ENCODE measurements at places on chromosomes 7 and 10. TPM values are rescaled to one million over a fixed set of nuclear protein-coding genes. Genes with fewer than 3 reads are reported as not detected.

DNA sequence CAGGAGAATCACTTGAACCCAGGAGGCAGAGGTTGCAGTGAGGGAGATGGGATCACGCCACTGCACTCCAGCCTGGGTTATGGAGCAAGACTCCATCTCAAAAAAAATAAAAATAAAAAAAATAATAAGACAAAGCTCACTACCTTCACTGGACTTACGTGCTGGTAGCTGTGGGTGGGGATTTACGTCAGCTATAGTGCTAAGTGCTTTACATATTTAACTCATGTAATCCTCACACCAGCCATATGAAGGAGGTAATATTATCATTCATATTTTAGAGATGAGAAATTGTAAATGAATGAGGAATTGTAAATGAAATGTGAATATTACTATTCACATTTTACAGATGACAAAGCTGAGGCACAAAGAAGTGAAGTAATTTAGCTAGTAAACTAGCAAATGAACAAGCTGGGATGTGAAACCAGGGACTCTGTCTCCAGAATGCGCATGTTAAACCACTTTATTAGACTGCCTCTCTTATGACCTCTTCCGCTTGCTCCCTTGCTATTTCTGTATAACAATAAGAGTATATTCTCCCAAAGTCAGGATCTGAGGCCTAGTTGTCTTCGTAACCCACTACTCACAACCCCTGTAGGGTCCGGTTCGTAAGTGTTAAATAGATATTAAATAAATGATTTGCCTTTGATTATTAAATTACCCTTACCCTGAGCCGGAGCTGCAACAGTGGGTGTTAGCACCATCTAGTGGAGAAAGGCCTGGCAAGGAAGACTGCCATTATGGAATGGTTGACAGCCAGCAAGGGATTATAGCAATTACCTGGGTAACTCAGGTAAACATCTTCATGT, 70.2 kb downstream of the HTR7 start:
- peak; percentile 66 for DNase-seq

GRCh38 chr10:18340496-18341051, 200.3 kb downstream of the CACNB2 start:
- DNase-seq, result peak; percentile 33

- no peak for DNase-seq
Observed at GRCh38 chr7:51027935-51028830, 245.5 kb upstream of the GRB10 start.

DNA sequence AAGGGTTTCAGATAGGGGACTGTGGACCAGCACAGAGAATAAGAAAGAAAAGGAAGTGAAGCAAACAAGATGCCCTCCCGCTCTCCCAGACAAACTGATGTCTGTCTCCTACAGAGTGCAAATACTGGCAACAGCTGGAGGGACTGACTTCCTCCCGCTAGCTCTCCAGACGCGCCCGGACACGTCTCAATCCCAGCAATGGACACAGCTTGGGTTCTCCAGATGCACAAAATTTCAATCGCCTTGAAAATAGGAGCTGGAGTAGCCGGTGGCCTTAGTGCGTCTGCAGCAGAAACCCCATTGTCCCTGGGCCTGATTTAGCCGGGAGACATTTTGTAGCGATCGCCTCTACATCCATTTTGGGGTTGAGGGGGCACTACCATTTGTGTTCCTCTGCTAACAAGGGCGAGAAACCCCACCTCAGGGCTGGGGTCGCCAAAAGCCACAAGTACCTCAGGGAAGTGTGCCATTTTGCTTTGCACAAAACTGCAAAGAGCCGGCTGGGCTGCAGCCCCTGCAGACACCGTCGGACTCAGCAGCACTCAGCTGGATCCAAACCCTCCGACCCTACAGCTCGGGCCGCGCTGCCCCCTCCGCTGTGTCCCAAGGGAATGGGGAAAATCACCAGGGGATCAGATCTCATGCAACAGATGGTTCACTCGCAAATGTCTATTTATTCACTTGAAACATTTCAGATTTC, 5.9 kb downstream of the CPA2 start:
- DNase-seq, result no peak

- no peak for DNase-seq
Observed at GRCh38 chr10:99360934-99361333, 31.8 kb downstream of the CNNM1 start.

DNA sequence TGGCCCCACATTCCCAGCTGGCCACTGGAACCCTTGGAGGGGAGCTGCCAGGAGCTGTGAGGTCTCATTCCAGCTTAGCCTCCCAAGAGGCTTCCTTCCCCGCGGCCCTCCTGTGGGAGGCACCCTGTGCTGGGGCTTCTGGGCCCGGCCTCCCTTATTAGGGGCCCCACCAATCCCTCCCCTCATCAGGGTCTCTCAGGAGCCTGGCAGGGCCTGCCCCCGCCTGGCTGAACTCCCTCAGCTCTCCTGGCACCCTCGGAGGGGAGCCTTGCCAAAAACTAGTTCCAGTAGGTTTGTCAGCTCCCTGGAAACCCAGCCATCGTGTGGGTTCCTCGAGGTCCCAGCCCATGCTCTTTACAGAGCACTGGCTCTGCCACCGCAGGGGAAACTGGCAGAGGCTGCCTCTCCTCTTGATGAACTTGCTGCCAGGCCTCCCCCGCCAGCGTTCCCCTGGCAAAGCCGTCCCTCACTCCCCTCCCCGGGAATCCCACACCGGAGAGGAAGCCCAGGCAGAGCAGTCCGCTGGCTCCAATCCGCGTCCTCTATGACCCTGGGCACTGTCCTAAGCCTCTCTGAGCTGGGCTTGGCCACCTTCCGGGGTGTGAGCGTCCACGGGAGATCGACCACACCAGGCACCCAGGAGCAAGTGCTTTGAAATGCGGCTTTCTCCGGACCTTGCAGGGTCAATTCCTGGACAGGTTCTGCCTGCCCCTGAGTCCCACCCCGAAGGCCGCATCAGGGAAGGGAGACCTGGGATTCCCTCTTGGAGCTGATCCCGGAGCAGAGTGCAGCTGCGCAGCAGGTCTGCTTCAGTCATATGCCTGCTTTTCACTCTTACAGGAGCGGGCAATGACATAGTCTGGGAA, 139.8 kb downstream of the ARHGAP22 start:
- peak; percentile 55 for DNase-seq

DNA sequence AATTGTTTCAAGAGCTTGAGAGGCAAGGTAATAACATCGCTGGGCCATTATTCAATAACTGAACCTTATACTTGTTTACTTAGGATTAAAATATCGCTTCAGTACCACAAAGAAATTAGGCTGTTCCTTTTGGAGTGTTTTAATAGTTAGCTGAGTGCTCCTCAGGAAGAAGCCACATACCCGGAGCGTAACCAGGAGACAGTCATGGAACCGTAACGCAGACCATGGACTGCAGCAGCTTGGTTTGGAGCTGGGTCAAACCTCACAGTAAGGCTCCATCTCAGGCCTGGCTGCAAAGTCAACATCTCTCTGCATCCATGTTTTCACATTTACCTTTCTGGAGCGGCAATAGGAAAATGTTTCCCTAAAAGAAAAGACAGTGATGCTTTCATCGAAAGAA, 599.0 kb downstream of the TNS3 start:
- no peak for DNase-seq

GRCh38 chr7:52695973-52696595, 339.3 kb upstream of the POM121L12 start:
- no peak for DNase-seq

DNA sequence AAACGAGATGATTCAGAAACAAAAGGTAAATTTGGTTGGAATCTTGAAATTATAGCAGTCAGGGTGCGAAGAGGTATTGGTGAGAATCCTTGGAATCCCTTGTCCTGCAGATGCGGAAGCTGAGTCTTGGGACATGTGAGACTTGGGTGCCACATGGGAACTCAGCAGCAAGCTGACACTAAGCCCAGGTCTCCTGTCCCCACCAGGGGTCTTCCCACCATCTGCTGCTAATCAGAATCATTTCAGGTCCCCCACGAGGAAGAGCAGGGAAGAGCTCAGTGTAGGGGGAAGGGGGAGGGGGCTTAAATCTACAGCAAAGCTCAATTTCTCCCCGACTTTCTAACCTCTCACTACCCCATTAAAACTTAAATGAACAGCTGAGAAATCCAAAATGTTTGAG, 126.1 kb upstream of the BMPER start:
- DNase-seq, result no peak

- peak; percentile 87 for DNase-seq
Observed at GRCh38 chr10:75099952-75100763, 11.3 kb upstream of the SAMD8 start.

GRCh38 chr7:38656968-38657367, 25.8 kb upstream of the AMPH start:
- no peak for DNase-seq

GRCh38 chr10:74343804-74344203, 192.8 kb downstream of the ADK start:
- DNase-seq, result no peak

GRCh38 chr10:16995867-16996529, 133.6 kb downstream of the CUBN start:
- DNase-seq, result no peak

DNA sequence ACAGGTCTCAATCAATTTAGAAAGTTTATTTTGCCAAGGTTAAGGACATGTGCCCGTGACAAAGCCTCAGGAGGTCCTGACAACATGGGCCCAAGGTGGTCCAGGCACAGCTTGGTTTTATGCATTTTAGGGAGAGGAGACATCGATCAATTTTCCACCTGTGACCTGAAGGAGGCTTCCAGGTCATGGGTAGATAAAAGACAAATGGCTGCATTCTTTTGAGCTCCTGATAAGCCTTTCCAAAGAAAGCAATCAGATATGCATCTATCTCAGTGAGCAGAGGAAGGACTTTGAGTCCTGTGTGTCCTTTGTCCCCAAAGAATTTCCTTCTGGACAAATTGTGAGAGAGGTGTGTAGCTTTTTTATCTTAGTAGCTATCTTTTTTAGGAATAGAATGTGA, 15.8 kb downstream of the LRRC72 start:
- DNase-seq, result no peak

- DNase-seq, result peak; percentile 3
Observed at GRCh38 chr7:4009211-4010060, 672.7 kb upstream of the FOXK1 start.

DNA sequence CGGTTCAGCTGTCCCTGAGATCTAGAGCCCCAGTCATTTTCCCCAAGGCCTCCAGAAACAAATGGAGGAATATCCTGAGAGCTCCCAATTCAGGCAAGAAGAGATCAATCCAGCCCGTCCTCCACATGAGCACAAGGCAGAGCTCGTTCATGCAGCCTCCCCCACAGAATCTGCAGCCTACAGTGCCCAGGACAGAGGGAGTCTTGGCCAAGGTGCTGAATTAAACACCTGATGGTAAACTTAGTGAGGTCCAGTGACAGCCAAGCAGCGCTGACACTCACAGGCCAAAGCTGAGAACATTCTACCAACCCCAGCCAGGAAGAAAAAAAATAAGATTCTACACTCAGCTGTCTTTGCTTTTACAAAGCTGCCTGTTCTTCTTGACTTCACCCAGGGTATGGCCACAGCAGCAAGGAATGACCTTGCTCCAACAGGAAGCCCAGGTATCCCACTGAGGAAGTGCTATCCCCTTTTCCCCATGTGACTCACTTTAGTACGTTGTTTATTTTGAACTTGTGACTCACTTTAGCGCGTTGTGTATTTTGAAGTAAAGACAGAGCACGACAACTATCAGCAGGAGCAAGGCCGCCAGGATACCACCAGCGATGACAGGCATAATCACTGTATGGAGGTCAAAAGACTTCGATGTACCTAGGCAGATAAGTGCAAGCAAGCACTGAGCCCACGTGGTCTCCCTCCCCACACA, 4.4 kb upstream of the CUZD1 start:
- no peak for DNase-seq

- DNase-seq, result no peak
Observed at GRCh38 chr10:102368077-102368476, 27.4 kb upstream of the NFKB2 start.

- no peak for DNase-seq
Observed at GRCh38 chr7:96998744-96999143, 6.6 kb upstream of the DLX6 start.

DNA sequence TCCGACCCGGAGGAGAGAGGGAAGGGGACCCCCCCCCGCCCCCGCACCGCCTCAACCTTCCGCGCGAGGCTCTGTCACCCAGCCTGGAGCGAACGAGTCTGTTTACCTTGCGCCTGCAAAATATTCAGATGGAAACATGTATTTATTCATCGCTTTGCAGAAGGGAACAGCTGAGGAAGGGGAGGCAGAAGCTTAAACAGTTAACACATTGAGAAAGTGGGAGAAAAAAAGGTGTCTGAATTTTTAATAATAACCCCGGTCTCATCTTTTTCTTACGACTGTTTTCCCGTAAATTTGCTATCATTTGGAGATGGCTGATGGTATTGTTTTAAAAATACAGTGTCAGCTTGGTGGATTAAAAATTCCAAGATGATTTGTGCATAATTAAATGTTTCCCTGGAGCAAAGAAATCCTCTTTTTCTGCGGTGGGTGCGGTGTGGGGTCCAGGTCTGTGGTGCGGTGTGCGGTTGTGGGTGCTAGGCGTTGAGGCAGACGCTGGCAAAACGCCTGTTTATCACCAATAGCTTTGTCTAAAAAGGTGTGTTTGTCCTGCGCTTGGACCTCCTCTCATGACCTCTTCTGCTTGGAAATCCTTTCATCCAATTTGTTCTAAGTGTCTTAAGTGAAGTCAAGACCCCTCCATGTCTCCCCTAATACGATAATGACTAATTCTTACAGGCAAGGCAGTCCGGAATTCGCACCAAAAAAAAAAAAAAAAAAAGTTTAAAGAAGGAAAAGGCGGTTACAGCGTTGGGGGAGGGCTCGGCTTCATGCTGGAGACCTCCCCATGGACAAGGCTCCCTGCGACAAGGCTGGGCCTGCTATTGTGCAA, 1.6 kb downstream of the UNCX start:
- DNase-seq, result no peak

GRCh38 chr10:81875467-81876252, 666 bp downstream of the NRG3 start:
- peak; percentile 23 for DNase-seq

DNA sequence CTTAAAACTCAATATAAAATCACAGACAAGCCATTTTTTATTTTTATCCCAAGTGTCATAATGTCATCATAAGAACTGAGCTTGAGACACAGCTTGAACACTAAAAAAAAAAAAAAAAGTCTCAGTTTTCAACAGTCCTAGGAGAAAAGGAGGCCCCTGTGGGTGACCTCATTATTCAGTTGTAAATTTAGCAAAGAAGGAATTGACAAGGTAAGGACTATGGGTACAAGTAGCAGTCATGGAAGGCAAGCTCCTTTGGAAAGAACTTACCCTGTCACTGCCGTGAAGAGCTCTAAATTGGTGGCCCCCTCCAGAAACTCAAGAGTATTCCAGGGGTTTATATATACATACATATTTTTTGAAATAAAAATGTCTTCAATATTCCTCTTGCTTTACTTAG, 864.4 kb upstream of the KCND2 start:
- no peak for DNase-seq

- no peak for DNase-seq
Observed at GRCh38 chr10:102309236-102309635, 63.9 kb downstream of the GBF1 start.

- DNase-seq, result peak; percentile 100
Observed at GRCh38 chr7:100538654-100539435, at the start of gene AGFG2. TSS of gene AGFG2 (plus strand) at chr7:100539203. CDS start at chr7:100539347, 144 bp downstream.

- DNase-seq, result no peak
Observed at GRCh38 chr7:151133266-151133985, 34.1 kb downstream of the GBX1 start.

- peak; percentile 49 for DNase-seq
Observed at GRCh38 chr7:121755818-121756552, 117.0 kb upstream of the PTPRZ1 start.

The OR6B1 gene
- total RNA-seq, result not detected

The LRIT1 gene
- total RNA-seq, result not detected

The ITPRID1 gene
- total RNA-seq, result 0.45 TPM

The CTBP2 gene
- total RNA-seq, result 118 TPM

The ATG9B gene
- total RNA-seq, result 33.0 TPM

The EXOC4 gene
- 225 TPM for total RNA-seq

The REPIN1 gene
- 298 TPM for total RNA-seq

All from stomach (tissue), 19 donors.